Renal cortical epithelial cell (primary cell): ENCODE measurements at places on chromosomes 1 and 21.

DNA sequence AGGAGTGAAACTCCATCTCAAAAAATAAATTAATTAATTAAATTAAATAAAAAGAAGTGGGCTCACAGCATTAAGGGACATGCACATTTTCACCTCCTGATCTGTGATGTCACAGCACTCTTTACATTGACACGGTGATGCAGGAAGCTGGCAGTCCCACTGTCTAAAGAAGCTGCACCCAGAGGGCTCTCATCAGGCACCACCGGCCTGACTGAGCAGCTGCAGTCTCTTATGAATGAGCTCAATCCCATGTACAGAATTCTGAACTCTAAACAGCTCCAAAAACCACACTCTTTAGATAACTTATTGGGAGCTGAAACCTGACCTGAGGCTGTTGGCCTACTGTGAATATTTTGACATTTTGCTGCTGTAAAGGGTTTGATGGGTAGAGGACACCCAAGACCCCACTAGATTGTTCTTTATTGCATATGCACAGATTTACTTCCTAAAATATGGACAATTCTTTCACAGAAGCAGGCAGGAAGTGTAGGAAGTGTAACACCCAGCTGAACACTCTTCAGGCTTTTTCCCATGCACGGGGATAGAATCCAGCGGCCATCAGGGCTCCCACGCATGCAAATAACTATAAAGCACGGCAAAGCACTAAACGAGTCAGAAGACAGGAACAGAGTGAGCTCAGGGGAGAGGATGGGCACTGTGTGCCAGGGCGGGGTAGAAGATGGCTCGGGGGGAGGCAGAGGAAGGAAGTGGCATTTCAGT, 46.2 kb downstream of the L1TD1 start:
- DNase-seq, result no peak

- DNase-seq, result no peak
These were observed 715.5 kb downstream of the NCAM2 start for GRCh38 chr21:21713651-21714180.

DNA sequence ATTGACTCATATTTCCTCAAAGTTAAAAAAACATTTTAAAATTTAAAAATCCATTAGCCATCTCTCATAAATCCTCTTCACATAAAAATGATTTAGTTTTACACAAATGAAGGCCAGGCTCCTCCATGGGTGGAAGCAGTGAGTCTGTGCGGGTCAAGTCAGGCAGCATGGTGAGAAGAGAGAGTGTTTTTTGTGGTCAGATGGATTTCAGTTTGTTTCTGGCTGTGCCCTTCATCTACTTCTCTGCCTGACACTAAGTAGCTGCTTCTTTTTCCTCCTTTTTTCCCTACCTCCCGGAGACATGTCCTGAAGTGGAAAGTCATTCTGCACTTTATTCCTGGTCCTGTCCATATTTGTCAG, 10.3 kb downstream of the PLA2G4A start:
- no peak for DNase-seq

DNA sequence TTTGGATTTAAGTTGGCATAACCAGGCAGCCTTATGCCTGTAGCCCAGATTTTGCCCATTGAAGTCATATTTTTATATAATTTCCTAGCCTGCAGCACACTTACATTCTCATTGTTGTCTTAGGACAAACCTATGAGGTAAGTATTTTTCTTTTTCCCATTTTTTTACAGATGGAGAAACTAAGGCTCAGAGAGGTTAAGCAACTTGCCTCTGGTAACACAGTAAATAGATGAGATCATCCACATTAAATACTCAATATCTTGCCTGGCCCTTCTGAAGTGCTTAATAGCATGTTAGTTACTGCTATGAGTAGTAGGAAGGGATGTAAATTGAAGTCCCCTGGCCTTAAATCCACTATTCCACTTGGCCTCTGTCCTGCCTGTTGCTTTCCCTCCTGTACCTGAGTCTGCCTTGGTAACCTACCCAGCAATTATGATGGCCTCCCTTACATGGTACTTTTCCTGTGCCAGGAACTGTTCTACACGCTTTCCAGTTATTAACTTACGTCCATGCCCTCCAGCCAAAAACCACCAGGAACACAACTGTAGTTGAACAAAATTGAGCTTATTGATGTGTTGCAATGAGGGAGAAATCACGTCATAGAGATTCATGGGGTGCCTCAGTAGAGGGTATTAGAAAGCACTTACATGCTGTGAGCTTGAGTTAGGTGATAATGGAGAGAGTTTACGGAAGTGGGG, 111.6 kb upstream of the FGGY start:
- DNase-seq, result peak; percentile 57

- no peak for DNase-seq
These were observed 44.0 kb downstream of the TMCC2 start for GRCh38 chr1:205271745-205272144.

DNA sequence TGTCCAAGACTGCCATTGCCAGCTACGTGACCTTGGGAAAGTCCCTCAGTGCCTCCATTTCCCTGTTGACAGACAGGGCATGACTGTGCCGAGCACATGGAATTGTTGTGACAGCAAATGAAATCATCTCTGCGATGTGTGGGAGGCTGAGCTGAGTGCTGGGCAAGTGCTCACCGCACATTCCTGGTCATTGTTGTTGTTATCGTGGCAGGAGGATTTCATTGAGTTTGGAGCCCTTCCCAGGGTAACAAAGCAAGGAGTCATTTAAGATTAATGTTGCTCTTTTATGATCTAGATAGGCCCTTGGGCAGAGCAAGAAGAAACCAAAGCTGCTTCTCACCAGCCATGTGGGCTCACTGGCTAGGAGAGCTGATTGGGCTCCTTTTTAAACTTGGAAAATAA, 39.6 kb upstream of the ITPKB start:
- peak; percentile 97 for DNase-seq

GRCh38 chr1:15852036-15852827, 4.7 kb downstream of the SPEN start:
- DNase-seq, result no peak

DNA sequence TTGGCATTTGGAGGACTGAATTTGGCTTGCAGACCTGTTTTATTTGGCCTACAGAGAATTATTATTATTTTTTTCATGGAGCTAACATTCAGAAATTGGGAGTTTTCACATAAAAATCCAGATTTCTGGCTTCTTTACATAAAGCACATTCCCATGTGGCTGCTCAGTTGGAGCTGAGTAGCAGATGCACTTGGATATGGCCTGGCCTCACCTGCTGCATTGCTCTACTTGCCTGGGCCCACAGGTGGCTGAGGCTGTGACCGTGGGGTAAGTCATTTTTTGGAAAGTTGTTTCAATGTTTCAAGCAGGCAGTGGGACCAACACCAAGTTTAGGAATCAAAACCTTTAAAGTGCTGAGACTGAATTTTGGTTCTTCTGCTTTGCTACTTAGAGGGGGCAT, 56.7 kb downstream of the GADD45A start:
- DNase-seq, result no peak
